ENCODE measurements at places on chromosomes 12 and 14.

DNA sequence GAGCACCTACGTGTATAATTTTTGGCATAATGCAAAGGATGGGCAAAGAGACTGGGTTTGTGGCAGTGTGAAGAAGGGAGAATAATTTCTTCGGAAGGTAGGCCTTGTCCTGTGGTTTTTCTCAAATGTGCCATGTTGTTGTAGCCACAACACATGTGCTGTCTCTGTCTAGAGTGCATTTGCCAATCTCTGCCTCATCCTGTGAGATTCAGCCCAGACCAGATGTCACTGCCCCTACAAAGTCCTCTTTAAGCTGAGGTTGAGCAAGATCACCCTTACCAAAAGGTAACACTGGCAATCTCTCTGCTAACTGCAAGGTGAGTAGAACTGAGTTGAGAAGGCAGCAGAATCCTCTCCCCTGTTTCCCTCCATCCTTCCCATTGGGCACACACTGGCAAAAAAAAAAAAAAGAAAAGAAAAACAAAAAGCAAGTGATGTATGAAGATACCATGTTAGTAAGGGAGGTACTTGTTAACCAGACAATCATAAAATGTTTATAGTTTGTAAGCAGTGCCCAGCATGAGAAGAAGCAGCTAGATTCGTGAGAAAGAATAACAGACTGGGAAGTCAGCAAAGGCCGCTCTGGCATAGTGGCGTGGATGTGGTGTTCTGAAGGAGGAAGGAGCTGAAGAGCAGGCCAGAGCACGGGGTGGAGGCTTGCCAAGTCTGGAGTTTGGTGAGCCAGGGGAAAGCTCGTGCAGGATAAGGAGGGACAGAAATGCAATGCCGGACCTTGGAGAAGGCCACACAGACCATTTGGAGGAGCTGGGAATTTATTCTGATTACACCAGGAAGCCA lies 18.9 kb downstream of the DYRK2 start:
- peak; percentile 41 for DNase-seq

- DNase-seq: no peak
Measured at GRCh38 chr12:74619884-74620283, 82.2 kb downstream of the ATXN7L3B start.

GRCh38 chr12:87924149-87924548 lies 105.1 kb downstream of the C12orf50 start:
- DNase-seq: peak; percentile 58

- no peak for DNase-seq
Measured at GRCh38 chr14:38971258-38971921, 131.6 kb downstream of the SEC23A start.

DNA sequence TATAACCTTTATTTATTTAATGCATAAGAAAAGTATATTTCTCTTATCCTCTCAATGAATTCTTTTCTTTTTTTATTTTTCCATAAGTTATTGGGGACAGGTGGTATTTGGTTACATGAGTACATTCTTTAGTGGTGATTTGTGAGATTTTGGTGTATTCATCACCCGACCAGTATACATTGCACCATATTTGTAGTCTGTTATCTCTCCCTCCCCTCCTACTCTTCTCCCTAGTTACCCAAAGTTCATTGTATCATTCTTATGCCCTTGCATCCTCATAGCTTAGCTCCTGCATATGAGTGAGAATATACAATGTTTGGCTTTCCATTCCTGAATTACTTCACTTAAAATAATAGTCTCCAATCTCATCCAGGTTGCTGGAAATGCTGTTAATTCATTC lies 1900.0 kb upstream of the SEL1L start:
- peak; percentile 41 for DNase-seq

GRCh38 chr12:4723226-4723625 lies 3.0 kb downstream of the GALNT8 start:
- DNase-seq: no peak

- no peak for DNase-seq
Measured at GRCh38 chr12:62164036-62164435, 96.2 kb upstream of the USP15 start.

DNA sequence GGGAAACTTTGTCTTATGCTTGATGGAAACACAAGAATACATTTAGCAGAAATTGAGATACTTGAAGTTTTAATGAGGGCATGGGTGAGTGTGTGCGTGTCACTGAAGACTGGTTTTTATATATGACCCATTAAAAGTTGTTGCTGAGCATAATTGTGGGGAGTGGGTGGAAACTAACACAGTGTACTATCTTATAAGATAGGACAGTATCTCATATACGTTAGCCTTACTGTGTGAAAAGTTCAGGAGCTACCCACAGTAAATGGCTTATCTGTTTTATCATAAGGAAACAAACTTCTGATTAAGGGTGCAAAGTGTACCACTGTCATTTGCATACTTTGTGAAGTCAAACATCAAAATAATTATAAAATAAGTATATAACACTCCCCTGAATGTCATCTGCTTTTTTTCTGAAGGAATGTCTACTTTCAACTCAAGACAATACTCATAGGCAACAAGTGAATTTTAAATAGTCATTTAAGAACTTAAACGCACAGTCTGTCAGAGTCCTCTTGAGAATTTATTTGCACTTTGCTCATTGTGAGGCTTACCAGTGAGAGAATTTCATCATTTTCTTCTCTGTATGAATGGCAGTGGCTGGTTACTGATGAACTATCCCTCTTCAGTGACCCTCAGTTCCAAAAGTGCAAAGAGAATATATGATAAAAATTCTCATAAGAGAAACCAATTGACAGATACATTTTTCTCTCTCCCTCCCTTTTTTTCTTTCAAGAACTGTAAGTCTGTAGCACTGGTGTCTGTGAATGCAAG lies 4.2 kb downstream of the PDE3A start:
- no peak for DNase-seq

DNA sequence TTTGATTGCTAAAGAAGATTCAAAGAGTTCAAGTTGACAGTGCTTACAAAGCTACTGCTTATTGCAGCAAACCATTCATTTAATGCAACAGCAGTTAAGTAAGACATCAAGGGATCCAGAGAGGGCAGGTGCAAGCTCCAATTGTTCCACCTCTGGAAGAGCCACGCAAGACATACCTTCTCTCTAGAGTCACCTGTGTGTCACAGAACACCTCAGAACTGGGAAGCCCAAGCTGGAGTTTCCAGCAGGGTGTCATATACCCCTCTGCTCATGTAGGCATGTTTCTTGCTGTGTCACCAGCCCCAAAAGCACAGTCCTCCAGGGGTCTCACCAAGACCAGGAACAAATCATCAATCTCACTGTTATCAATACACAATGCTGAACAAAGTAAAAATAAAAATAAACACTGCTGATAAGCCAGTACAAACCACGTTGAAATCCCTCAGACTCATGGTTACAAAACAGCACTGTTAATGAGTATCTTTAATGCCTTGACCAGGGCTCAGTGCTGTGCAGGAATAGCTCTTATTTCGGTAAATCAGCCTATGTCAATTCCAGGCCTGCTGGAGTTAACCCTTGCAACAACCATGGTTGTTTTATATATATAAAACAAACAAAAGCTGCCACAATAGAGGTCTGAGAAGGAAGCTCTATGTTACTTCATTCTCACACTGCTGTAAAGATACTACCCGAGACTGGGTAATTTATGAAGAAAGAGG lies 37.4 kb upstream of the BATF start:
- no peak for DNase-seq

- no peak for DNase-seq
Measured at GRCh38 chr12:85821759-85822158, 14.4 kb downstream of the RASSF9 start.

GRCh38 chr12:115001571-115002180 lies 317.7 kb upstream of the TBX3 start:
- no peak for DNase-seq

DNA sequence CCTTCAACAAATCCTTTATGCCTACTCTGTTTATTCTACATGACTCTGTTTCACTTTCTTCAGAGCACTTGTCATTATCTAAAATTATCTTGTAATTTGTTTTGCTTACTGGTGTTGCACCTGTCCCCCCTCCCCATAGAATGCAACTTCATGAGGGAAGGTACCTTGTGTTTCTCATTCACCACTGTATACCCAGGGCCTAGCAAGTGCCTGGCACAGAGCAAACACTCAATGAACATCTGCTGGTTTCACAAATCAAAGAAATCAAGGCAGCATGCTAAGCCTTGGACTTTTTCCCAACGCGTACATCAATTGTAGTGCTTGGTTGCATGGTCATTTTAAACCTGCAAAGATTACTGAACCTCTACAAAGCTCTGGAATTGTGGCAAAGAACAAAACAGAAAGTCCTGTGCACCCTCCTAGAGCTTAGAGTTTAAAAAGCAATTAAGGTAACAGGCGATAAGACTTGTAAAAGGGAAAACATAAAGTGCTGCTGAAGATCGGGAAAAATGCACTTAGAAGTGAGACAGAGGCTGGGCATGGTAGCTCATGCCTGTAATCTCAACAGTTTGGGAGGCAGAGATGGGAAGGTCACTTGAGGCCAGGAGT lies 479.1 kb downstream of the MED13L start:
- DNase-seq: no peak

- DNase-seq: no peak
Measured at GRCh38 chr12:130179191-130179590, 16.9 kb downstream of the FZD10 start.

- DNase-seq: no peak
Measured at GRCh38 chr12:32666018-32666417, 13.1 kb upstream of the DNM1L start.

DNA sequence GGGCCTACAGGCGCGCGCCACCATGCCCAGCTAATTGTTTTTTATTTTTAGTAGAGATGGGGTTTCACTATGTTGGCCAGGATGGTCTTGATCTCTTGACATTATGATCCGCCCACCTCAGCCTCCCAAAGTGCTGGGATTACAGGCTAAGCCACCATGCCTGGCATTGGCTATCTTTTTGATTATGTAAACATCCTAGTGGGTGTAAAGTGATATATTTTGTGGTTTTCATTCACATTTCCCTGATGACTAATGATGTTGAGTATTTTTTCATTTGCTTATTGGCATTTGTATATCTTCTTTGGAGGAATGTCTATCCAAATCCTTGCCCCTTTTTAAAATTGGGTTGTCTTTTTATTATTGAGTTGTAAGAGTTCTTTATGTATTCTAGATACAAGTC lies 16.3 kb downstream of the CREBL2 start:
- peak; percentile 80 for DNase-seq

- no peak for DNase-seq
Measured at GRCh38 chr14:101508948-101509729, 52.2 kb upstream of the DIO3 start.

DNA sequence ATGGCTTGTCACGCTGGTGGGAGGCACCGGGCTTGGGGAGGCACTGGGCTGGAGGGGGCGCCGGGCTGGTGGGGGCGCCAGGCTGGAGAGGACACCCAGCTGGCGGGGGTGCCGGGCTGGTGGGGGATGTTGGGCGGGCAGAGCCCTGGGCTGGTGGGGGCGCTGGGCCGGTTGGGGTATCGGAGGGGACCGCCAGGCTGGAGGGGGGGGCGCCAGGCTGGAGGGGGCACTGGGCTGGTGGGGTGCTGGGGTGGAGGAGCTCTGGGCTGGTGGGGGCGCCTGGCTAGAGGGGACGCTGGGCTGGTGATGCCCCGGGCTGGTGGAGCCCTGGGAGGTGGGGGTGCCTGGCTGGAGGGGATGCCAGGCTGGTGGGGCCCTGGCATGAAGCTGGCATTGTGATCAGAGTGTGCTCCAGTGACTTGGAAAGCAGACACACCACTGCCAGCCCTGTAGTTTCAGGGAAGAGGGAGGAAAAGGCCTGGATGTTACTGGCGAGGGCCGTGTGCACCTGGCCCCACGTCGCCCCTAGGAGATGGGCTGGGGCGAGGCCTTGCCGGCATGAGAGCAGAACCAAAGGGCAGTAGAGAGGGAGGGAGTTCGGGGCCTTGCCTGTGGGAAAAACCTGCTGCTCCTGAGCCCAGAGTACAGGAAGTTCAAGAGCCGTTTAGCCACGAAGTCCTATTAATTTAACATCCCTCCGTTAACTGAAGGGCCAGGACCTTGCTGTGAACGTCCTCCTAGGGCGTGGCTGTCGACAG lies 13.1 kb downstream of the TEDC1 start:
- no peak for DNase-seq

- no peak for DNase-seq
Measured at GRCh38 chr14:52352569-52352968, 38.5 kb downstream of the PTGER2 start.

DNA sequence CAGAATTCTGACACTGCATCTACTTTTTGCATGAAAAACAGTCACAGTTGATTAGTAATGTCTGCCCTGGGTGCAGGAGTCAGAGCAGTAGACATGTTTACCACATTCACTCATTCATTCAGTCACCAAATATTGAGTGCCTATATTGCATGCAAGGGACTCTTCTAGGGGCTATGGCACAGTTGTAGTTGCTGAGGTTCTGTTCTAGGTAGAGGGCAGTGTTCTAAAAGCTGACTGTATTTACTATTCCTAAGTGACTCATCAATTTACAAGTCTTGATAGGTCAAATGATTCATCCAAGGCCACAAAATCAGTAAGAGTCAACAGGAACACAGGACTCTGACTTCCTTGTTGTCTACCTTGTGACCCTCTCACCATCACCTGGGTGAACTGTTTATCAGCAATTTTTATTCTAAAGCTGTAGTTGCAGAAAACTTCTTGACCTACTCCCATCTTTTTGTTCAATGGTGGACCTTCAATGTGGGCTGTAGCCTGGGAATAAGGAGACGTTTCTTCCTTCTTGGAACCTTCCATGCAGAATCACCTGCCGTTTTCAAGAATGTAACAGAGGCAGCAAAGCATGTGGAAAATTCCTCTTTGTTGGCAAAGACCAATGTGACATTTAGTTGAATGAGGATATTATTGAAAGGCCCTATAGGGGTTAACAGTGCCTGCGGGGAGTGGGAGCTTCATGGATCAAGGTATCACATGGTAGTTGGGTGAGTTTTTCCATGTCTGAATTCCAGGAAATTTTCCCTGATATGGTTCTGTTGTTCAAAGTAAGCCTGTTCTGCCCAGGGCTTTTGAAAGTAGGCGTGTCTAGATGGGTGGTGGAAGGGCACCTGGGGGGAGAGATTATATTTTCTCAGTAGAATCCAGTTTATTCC lies 223.2 kb downstream of the KTN1 start:
- peak; percentile 52 for DNase-seq

GRCh38 chr12:39830852-39831520 lies 211.4 kb upstream of the ABCD2 start:
- no peak for DNase-seq

GRCh38 chr14:96403409-96403808 lies 11.5 kb downstream of the AK7 start:
- no peak for DNase-seq

DNA sequence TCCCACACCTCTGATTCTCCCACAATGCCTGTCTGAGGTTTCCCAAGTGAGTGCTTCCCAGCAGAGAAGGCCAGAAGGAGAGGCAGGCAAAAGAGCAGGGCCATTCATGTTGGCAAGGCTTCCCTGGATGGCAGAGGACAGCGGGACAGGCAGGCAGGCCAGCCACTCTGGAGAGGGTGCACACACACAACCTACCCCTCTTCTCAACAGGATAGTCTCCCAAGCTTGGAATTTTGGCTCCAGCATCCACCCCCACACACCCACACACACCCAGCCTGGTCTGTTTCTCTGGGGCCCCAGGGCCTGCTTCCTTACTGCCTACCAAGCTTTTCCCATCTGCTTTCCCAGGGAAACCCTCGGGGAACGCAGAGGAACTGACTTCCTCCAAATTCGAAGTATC lies 15.4 kb upstream of the RACGAP1 start:
- DNase-seq: no peak

- no peak for DNase-seq
Measured at GRCh38 chr12:9264546-9264945, 56.4 kb upstream of the PZP start.

Measured in LHCN-M2 (cell line).